ENCODE measurements at places on chromosomes 5 and 9.

GRCh38 chr5:175444060-175444904 is at the start of gene DRD1:
TSS of gene DRD1 (minus strand) at chr5:175444182. CDS start at chr5:175443099, 1,083 bp downstream.
- DNase-seq: no peak

DNA sequence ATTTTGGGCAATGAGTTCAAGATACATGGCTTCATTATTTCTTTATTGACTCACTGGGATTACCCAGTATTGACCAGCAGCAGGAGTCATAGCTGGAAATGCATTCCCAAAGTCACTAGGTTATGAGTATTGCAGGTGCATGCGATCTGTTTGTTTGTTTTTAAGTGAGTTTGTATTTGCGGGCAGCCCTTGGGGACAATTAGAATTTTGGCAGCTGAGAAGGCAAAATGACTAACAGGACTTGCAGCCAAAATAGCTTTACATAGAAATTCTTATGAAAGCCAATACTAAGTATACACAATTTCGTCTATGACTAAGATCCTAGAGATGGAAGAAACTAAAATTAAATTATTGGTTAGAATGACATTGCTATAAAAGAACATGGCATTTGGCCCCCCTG is 18.1 kb upstream of the RGMB start:
- no peak for DNase-seq

- no peak for DNase-seq
Measured at GRCh38 chr5:1019001-1019905, 10.7 kb downstream of the NKD2 start.

GRCh38 chr5:132283423-132284043 is 10.7 kb upstream of the SLC22A4 start:
- DNase-seq: no peak

- no peak for DNase-seq
Measured at GRCh38 chr5:80296121-80296520, 23.7 kb upstream of the SPZ1 start.

GRCh38 chr5:179153341-179153901 is 93.2 kb downstream of the ZNF354C start:
- no peak for DNase-seq

- DNase-seq: no peak
Measured at GRCh38 chr9:74006935-74007334, 490.2 kb upstream of the RORB start.
